Hepatic stellate cell (primary cell): ENCODE measurements at places on chromosomes 5 and 9.
A peak's percentile ranks its signal among the peaks of the same experiment; 100 is the strongest.

DNA sequence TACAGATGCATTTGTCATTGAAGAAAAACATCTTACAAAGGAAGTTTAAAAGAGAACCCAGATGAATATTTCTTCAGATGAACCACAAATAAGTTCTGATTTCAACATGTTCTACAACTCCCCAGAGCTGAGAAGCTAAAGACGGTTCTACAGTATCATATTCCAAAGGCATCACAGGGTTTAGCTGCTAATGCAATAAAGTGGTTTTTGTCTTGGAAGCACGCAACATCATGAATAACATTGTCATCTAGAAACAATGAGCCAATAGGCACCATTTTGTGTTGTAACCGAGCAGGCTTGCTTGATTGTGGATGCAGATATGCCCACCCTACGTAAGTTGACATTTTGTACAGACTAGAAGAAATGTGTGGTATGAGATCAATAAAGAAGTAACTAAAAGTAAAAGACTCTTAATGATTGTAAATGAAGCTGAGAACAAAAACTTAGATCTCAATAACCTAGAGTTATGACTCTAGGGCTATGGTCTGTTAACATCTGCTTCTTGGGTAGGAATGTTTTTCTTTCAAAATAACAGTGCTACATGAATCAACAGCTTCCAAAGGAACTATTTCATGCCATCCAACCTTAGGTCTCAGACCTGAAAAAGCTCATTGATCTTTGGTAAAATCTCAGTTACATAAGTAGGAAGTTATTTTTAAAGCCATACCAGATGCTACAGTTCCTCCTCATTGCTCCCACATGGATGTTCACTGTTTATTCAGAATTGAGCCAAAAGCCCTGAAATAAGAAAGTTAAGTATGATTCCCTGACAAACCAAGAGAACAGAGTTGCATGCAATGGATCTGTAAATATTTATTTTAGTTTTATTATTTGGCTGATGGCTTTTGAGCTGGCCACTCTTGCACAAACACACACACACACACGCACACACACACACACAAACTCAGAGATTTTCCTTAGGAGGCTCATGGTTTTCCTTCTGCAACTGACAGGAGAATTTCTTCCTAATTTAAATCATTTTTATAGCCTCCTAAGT is 118.7 kb upstream of the SLCO6A1 start:
- no peak for DNase-seq

DNA sequence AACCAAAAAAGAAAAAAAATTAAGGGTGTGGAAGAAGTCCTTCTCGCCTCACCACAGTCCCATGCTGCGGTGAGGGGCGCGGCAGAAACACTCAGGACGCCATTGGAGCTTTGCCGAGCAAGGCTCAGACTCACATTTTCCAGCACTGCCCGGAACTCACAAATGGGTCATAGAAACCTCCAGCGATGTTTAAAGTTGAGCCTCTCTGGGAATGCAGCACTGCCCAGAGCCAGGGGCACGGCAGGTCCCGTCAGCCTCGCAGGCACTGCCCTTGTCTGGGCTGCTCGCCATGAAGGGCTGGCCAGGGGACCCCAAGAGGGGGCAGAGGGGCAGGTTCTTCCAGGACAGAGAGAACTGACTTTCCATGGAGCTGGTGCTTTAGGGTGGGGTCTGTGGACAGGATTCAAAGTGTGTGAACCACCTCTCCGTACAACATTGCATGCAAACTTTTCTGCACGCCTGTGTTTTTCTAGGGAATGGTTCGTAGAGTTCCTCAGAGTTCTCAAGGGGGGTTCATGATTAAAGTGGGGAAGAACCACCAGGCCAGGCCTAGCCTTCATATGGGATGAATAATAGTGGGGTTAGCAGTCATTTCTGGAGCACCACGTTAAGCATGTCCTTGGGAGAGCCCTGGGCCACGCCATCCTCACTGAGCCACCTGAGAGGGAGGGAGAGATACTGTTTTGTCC is 38.4 kb downstream of the PRRX2 start:
- peak; percentile 63 for DNase-seq

DNA sequence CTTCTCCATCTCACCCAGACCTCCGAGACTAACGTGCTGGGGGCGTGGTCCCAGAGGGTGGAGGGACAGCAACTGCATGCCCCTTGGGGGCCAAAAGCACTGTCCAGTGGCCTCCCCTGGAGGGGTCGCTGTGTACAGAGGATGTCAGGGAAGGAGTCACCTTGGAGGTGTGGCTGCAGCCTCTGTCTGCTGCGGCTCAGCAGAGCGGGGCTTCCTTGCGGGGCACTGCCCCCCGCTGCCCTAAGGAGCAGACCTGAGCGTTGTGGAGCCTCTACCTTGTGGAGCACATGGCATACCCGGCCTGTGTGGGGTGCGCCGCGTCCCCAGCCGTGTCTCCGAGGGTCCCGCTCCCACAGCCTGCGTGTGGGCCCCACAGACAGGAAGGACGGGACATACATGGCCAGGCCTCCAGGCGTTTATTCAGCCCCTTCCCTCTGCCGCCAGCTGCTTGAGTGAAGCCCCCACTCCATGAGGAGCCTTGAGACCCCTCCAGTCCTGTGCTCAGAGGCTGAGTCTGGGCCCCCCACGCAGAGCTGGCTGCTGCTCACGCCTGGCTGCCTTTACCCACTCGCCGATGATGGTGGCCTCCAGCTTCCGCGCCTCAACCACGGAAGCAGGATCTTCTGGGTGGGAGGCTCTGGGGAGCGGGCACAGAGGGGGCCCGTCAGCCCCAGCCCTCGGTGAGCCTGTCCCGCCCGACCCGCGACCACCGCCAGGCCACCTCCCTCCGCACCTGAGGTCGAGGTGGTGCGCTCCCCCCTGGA is 4.2 kb downstream of the DPP7 start:
- no peak for DNase-seq

DNA sequence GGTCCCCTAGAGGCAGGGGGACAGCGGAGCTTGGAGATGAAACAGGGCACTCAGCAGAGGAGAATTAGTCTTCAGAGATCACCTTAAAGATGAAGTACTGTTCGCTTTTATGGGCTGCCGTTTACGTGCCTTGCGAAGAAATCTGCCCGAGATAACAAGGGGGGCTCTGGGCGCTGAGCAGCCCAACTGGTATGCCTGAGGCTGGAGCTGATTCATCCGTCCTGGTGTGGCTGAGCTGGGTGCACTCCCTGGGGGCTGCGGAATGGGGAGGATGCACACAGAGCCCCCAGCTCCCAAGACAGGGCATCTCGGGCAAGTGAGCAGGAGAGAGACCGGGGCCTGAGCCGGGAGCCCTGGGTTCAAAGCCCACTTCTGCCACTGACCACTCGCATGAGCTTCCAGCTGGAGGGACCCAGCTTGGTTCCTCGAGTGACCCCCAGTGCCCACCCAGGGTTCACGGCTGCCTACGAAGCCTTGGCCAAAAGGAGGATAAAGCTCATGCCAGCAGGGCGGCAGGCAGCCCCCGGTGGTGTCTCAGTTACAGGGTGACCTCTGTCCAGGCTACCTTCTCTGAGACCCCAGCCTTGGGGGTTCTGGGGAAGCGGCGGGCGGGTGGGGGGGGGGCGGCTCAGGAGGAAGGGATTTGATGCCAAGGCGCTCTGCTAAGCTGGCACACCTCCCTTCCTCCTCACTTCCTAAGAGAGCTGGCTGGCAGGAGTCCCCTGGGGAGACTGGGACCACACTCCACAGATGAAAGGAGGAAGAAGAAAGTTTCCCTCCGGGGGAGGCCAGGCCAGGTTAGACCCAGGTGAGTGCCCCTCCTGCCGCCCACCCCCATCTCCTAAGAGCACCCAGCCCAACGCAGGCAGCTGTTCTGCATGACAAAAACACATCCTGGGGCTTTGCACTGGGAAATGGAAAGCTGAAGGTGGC is 5.7 kb downstream of the FIBCD1 start:
- peak; percentile 93 for DNase-seq

GRCh38 chr5:148857474-148857873 is 31.1 kb downstream of the ADRB2 start:
- no peak for DNase-seq
